ENCODE measurements at places on chromosomes 6 and 20.

- DNase-seq = no peak
Measured at GRCh38 chr20:19874040-19874727, 116.1 kb downstream of the RIN2 start.

DNA sequence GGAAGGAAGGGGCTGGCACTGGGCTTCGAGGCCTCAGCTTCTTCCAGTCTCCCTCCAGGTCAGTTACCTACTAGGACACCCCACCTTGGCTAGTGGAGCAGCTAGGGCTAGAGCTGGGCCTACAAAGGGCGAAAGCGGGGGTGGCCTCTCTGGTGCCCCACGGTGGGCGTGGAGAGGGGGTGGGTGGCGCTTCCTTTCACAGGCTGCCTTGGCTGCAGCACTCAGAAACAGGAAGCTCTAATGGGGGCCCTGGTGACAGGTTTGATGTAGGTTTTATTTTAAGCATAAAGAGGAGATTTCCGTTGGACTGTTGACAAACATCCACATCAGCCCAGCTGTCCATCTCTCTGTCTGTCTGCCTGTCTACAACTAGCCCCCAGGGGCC, 13.4 kb downstream of the FAM110A start:
- peak; percentile 48 for DNase-seq

- DNase-seq = no peak
Measured at GRCh38 chr6:43990627-43991619, 136.3 kb downstream of the MRPL14 start.

GRCh38 chr6:70312165-70312745, 9.4 kb upstream of the COL9A1 start:
- no peak for DNase-seq

GRCh38 chr6:129719692-129720091, 9.7 kb upstream of the ARHGAP18 start:
- DNase-seq = no peak

DNA sequence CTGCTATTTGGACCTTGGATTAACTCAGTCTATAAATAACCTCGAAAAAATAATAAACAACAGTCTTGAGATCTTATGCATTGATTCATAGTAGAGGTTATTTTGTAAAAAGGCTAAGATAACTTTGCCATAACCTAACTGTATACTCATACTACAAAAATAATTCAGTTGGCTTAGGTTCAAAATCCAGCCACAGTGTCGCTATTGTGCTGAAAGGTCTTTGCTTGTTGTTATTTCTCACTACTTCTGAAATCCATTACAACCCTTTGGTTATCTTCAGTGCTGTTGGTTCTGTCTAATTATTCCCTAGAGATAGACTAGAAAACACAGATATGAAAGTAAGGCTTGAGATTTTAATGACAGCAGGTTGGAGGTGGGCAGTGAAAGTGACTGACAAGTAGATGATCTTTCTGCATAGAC, 74.4 kb downstream of the MKKS start:
- DNase-seq = no peak

GRCh38 chr6:33082702-33083101, 6.9 kb downstream of the HLA-DPB1 start:
- DNase-seq = no peak

- DNase-seq = no peak
Measured at GRCh38 chr20:10565922-10566897, 107.6 kb downstream of the JAG1 start.

DNA sequence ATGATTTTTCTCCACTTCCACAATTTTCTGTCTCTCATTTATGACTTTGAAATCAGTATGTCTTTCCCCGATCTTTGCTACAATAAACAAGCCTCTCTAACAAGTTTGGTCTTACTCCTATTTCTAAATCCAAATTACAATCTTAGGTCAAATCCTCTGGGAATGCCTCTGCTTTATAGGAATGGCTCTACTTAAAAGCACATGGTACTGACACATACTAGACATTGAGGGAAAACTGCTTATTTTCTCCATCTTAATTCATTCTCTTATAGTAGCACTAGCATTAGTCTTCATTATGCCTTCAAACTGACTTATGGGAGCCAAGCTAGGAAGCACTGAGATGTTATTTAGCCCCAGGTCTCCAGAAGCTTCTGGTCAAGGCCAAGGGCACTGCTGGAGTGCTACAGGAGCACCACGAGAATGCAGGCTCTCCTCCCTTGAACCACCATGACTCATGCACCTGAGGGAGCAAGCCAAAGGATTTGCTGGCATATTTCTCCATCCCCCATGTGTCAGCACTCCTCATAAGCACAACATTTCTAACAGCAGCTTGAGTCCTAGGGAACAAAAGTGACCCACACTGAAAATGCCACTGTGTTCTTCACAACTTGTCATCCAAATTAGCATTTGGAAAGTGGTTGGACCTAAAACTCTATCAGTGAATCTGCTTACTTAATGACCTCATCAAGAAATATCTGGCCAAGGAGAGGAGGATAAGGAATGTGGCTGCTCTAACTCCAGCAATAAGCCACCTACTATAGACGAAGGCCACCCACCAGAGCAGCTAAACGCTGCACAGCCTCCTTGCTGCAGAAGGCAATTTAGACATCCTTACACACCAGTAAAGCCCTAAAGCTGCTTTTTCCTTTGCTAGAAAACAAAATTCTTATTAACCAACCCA, 156.8 kb upstream of the KCNQ5 start:
- DNase-seq = no peak

DNA sequence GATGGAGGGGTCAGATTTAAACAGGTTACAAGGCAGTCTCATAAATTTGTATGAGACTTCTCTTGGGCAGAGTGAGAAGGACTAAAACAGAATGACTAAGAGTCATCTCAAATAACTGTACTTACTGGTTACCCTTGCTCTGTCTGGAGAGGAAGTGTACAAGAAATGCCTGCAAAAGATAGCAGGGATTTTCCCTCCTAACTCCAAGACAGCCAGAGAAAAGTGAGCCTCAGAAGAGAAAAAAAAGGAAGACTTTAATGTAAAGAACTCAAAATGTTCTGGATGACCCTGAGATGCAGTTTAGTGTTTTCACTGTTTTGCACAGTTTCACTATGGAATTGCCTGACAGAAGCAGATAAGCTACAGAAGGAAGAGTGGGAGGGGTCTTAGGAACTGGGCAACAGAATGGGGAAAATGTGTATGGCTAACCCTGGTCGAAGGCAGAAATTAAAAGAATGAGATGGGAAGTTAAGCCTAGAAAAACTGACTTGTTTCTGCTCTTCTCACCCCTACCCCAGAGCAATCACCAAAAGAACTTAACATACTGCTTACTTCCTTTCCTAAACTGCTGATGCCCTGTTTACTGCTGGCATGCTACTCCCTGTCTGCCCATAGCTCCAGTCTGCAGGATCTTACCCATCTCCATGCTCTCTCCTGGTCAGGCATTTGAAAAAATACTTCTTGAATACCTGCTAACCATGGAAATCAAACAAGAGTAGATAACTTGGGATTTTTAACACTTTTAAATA, 98.1 kb upstream of the MARCKS start:
- no peak for DNase-seq

DNA sequence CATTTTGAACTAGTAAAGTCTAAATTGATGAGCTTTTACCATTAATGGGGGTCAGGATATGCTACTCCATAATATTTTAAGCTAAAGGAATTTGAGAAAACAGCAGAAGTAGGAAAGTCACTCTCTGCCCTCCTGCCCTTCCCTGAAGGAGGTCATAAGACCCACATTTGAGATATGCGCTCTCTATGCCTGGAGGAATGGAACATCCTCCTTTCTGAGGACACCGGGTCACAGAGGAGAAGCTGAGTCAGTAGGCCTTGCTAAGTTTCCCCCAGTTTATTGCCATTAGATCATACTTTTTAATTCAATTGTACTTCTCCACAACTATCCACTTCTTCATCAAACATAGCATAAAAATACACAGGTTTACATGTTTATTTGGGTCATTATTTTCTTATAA, 40.3 kb downstream of the AKAP7 start:
- DNase-seq = no peak

- no peak for DNase-seq
Measured at GRCh38 chr20:13313201-13313600, 92.1 kb downstream of the ISM1 start.

- DNase-seq = peak; percentile 6
Measured at GRCh38 chr6:142822842-142823241, 122.1 kb downstream of the HIVEP2 start.

GRCh38 chr6:119147101-119148053, 68.9 kb upstream of the FAM184A start:
- peak; percentile 56 for DNase-seq

- DNase-seq = no peak
Measured at GRCh38 chr6:52509281-52510212, 67.3 kb downstream of the TRAM2 start.
